ENCODE measurements at places on chromosomes 11 and 22. TPM values are rescaled to one million over a fixed set of nuclear protein-coding genes. Genes with fewer than 3 reads are reported as not detected.

Gene OVCH2
- not detected for total RNA-seq

Gene ABTB2
- total RNA-seq, result 0.07 TPM

Gene OR51Q1
- total RNA-seq, result not detected

- DNase-seq, result no peak
These were observed 3.3 kb downstream of the FAM118B start for GRCh38 chr11:126214841-126215240.

GRCh38 chr22:42974223-42974622, 40.7 kb downstream of the PACSIN2 start:
- DNase-seq, result no peak

DNA sequence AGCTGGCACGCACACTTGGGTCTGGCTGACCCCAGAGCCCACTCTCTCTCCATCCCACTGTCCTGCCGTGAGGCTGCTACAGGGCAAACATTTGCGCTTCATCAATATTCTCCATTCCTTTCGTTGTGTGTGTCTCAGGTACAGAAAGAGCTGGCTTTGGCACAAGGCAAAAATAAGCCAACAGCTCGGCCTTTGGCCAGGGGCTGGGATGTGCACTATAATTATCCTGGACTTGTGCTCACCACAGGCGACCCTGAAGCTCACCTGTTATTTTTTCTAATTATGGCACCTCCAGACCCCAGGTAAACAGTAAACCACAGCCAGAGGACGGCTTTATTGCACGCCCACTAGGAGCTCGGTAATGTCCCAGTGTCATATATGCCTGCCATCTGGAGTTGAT, 10.9 kb downstream of the ZMAT5 start:
- no peak for DNase-seq

DNA sequence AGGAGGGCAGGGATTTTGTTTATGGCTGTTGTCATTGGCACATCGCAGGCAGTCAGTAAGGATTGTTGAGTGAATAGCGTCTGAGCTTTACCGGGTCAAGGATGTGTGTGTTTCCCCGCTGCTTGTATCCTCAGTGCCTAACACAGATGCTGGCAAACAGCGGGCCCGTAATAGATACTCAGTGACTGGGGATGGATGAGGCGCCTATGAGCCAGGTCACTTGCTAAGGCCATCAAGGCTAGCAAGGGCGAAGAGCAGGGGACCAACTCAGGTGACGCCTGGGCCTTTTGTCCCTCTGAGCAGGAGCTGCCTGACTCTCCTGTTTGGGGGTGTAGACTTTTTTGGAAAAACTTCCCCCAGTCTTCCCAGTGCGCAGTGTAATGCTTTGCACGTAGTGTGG, 118.1 kb downstream of the HIPK3 start:
- DNase-seq, result no peak

DNA sequence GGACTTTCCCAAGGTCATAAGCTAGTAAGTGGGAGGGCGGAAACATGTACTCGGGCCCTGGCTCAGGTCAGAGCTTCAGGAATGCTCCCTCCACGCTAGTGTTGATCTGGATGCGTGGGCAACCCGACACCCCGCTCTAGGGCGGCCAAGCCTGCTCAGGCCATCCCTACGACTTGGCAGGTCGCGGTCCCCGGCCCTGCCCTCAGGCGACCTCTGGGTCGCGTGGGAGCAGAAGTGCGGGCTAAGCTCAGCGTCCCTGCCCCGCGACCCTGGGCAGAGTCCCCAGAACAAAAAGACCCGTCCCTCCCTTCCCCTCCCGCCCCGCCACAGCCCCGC, 781 bp upstream of the TEF start:
- DNase-seq, result peak; percentile 15

DNA sequence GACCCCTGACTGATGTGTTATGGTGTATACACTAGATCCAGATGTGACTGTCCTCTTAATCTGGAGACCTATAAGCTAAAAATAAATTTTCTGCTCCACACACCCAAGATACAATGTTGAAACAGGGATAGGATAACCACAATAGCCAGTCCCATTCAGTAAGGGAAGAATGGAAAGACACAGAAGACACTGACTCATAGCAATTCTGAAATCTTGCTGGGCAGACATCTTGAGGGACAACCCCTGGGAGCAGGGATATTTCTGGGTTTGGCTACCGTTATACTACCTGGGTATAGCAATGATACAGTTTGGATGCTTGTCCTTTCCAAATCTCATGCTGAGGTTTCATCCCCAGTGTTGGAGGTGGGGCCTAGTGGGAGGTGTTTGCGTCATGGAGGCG, 93.9 kb downstream of the BUD13 start:
- DNase-seq, result no peak

DNA sequence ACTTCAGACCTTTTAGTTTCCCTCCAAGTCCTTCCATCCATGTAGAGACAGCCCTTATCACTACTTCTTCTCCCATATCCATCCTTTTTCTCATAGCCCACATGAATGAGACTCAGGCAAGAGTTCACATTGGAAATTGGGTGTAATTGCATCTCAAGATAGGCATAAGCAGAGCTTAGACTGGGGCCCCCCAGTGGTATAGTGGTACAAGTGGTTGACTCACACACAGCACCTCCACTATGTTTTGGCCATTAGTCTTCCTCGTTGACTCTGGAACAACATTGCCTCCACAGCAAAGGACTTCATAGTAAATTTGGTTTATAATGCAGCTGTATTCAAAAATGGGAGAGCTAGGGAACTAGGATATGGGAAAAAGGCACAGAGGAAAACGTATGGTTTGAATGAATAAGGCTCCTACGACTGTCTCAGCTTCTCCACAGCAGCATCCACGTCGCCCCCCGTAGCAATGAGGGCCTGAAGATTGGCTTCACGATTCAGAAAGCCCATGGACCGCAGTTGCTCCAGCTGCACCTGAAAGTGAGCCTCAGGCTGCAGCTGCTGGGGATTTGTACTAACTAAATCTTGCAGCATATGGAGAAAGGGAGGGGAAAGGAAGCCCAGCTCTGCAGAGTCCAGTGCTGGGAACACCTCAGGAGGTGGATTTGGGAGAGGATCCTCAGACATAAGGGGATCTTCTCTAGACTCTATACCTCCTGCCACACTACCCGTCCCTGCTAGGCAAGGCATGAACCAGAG, 2.4 kb downstream of the UBQLN3 start:
- DNase-seq, result no peak

DNA sequence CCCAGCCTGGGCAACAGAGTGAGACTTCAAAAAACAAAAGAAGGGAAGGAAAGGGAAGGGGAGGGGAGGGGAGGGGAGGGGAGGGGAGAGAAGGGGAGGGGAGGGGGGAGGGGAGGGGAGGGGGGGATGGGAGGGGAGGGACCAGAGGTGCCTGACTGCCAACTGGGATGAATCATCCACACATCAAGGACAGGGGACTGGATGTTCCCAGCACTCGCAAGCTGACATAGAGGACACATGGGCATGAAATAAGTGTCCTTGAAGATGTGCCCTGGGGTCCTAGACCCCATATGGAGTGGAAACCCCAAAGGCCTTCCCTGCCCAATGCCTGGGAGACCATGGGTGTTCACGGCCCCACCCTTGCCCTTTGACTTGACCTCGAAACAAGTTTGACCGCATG, 19.8 kb downstream of the TST start:
- no peak for DNase-seq

GRCh38 chr11:12133547-12134235, 23.3 kb downstream of the MICAL2 start:
- DNase-seq, result no peak

- no peak for DNase-seq
These were observed 194.2 kb downstream of the AASDHPPT start for GRCh38 chr11:106271686-106272085.

All from pulmonary artery endothelial cell (primary cell).